AG04450 (cell line): ENCODE measurements at places on chromosomes 4 and X.

DNA sequence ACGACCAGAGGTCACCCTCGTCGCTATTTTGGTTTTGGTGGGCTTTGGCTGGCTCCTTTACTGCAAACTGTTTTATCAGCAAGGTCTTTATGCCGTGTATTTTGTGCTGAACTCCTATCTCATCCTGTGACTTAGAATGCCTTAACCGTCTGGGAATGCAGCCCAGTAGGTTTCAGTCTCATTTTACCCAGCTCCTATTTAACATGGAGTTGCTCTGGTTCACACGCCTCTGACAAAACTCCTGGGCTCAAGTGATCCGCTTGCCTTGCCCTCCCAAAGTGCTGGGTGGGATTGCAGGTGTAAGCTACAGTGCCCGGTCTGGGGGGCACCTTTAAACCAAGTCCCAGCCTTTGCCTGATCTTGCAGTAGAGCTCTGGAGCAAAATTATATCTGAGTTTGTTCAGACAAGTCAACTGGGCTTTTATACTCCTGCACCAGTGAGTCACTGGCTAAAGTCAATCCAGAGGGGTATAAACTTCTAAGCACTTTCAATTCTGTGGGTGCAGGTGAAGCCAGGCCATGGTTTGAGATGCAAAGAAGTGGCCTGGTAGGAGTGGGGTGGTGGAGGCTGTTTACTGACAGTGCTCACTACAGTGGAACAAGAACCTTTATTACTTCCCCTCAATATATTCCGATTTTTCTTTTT, 50.2 kb downstream of the MGST2 start:
- DNase-seq: no peak

DNA sequence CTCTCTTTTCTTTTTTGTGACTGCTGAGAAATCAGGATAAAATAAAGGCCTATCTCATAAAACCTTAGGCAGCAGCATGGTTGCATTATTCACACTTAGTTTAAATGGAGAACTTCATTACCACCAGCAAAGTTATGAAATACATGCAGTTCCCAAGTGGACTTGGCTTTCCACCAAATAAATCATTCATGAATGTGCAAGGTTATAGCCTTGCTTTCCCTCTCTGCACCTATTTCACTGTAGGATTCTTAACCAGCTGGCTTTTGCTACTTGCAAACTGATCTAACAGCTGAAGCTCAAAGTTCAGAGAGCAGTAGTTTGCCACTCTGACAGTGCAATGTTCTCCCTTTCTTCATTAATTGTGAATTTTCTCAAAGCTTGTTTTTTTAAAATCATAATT, 140.1 kb upstream of the SMIM31 start:
- no peak for DNase-seq

GRCh38 chr4:123317211-123317610, 79.4 kb upstream of the SPRY1 start:
- DNase-seq: no peak

- no peak for DNase-seq
These were observed 203.9 kb upstream of the VCX3A start for GRCh38 chrX:6738518-6739470.
